Fibroblast of skin of left biceps (primary cell): ENCODE measurements at places on chromosomes 1 and 21.

DNA sequence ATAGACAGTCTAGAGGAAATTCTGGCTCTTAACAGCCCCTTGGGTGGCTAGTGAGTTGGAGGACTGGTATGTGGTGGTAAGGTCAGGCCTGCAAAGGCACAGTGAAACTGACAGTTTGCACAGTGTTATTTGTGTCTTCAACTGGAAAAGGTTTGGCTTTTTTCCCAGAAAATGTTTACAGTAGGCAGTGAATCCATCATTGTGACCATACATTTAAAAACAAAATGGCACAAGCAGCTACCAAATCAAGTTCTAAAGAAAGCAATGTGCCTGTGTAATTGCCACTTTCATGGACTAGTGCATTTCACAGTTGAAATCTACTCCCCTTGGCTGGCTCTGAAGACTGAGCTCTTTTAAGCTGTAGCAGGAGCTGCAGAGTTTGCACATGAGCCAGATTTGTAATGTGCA is 24.8 kb downstream of the ATPAF1 start:
- peak; percentile 54 for DNase-seq

DNA sequence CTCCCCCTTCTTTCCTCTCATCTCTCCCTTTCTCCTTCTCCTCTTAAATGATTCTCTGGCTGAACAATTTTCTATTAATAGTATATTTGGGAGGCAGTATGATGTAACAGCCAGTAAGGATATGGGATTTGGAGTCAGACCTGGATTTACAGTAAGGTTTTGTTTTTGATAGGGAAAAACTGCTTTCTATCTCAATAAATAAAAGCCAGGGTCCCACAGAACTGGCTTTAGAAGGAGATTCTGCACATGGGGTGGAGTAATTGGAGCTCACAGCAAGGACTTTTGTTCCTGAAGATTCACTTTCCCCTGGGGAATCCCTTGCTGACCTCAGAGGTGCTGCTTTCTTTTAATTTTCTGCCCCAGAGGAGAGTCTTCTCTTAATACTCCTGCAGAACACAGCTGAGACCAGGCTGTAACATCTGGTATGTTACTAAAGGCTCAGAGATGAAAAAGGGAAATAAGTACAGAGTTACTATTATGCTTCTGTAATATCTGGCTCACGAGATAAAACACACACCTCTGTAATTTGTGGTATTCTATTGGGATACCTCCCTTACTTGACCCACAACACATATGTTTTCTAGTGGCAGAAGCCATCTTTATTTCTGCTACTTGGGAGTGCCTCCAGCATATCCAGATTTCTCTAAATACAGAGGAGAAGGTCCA is 13.4 kb downstream of the EPB41 start:
- peak; percentile 64 for DNase-seq

DNA sequence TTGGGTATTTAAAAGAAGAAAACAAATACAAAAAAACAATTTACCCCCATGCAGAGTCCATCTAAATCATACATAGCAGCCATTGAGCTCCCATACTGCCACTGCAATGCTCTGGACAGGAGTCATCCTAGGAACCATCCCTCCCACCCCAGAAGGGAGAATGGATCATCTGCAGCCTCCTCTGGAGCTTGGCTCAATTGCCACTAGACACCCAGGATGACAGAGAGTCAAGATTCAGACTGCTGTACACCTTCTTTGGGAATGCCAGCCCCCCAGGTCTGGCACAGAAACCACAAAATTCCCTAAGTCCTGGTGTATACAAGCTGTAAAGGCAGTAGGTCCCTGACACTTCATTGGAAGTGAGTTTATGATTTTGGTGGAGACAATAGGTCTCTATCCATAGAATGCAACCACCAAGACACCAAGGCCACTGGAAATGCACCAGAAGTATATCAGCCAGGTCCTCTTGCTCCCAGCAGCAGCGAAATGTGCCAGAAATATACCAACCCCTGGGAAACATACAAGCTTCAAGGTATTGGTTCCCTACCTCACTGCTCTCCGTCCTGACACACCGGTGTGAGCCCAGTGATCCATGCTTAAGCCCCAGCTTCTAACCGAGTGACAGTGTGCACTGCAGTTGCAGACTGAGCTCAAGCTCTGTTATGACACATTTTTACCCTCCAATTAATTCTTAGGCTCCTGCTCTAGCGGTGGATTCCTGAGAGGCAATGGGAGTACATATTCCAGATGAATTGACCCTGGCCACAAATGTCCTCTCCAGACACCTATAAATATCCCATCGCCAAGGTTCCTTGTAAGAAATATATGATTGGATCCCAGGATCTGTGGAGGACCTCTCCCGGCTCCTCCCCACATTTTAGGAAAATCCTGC is 4.4 kb downstream of the TAL1 start:
- no peak for DNase-seq

DNA sequence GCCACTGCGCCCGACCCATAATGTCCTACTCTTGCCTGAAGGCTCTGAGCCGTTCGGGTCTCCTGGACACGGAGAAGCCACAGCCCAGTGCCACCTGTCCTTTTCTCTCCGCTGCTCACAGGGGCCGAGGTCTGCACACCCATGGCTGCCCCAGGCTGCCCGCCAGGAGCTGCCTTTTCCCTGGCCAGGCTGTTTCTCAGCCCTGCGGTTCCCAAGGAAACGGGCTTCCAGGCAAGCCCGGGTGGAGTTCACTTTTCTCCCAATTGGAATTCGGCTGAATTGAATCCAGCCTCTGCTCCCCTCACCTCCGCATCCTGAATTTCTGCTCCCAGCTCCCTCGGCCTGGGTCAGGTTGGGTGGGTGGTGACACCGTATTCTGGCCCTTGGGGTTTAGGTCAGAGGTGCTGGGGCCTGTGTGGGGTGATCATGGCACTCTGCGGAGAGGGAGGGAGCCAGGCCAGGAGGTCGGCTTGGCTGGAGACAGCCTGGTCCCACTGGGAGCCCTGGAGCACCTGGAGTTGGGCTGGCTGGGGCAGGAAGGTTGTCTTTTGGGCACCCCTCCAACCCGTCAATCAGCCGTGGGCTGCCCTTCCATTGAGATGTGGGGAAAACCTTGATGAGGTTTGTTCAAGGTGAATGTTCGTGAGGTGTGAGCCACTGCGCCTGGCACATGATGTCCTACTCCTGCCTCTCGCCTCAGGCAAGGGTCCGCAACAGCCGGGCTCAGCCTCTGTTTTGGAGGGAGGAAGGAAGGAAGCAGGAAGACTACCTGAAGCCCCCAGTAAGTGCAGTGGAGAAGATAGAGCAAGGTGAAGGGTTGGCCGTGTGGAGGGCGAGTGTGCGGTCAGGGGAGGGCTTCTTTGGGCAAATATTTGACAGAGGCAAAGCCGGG is 25.1 kb downstream of the RRP1 start:
- DNase-seq = no peak

- DNase-seq = no peak
These were observed 670 bp downstream of the RAB3B start for GRCh38 chr1:51989582-51990477.

GRCh38 chr1:3360646-3361257 is 93.7 kb upstream of the ARHGEF16 start:
- DNase-seq = no peak
